Fibroblast of the aortic adventitia (primary cell): ENCODE measurements at places on chromosomes 12 and 14. TPM values are rescaled to one million over a fixed set of nuclear protein-coding genes. Genes with fewer than 3 reads are reported as not detected.

Gene TAS2R30
- 6.9 and 16.4 TPM in 2 replicates for total RNA-seq

Gene KRT86
- not detected in 2 replicates for total RNA-seq

Gene FGF23
- total RNA-seq, result not detected in 2 replicates

Gene MIPOL1
- 12.5 and 32.1 TPM in 2 replicates for total RNA-seq

Gene RAPGEF3
- total RNA-seq, result 5.2 and 16.6 TPM in 2 replicates

Gene FAM186B
- 0.45 and 2.7 TPM in 2 replicates for total RNA-seq

Gene NTN4
- 8.7 and 71.8 TPM in 2 replicates for total RNA-seq

Gene TIGAR
- total RNA-seq, result 11.5 and 20.4 TPM in 2 replicates

Gene CACNA2D4
- total RNA-seq, result 0.08 and 0.27 TPM in 2 replicates

Gene STXBP6
- total RNA-seq, result 0.27 and 2.7 TPM in 2 replicates

Gene RAD9B
- total RNA-seq, result 2.3 and 5.5 TPM in 2 replicates

Gene CELA1
- total RNA-seq, result 0.25 TPM in 1 of 2 replicates, not detected in the other

Gene CABP1
- 0.54 TPM in 1 of 2 replicates, not detected in the other for total RNA-seq

Gene RD3L
- total RNA-seq, result not detected in 2 replicates

Gene PLA2G1B
- total RNA-seq, result not detected in 2 replicates

Gene PRKD1
- total RNA-seq, result 11.4 and 11.5 TPM in 2 replicates

Gene PLEKHG7
- total RNA-seq, result not detected in 2 replicates

Gene PLBD1
- total RNA-seq, result 2.4 and 3.4 TPM in 2 replicates

Gene RNF212B
- not detected in 2 replicates for total RNA-seq

Gene DPPA3
- not detected in 2 replicates for total RNA-seq

Gene GPRC5D
- not detected in 2 replicates for total RNA-seq

Gene ATP2B1
- 56.8 and 158 TPM in 2 replicates for total RNA-seq

Gene GLIPR1L2
- total RNA-seq, result 0.72 and 1.1 TPM in 2 replicates

Gene PTPN11
- total RNA-seq, result 112 and 133 TPM in 2 replicates

Gene SOX5
- 5.4 and 12.8 TPM in 2 replicates for total RNA-seq

Gene ETFBKMT
- 4.9 and 6.2 TPM in 2 replicates for total RNA-seq

Gene PRKCH
- total RNA-seq, result 4.2 and 17.0 TPM in 2 replicates

Gene PLXNC1
- 4.3 and 6.1 TPM in 2 replicates for total RNA-seq

Gene PRR4
- total RNA-seq, result 3.4 and 7.1 TPM in 2 replicates

Gene C3AR1
- total RNA-seq, result 0.18 TPM in 1 of 2 replicates, not detected in the other

Gene DENND5B
- total RNA-seq, result 6.8 and 19.2 TPM in 2 replicates

Gene NR1H4
- not detected in 2 replicates for total RNA-seq

Gene CD27
- total RNA-seq, result 0.18 TPM in 1 of 2 replicates, not detected in the other

Gene NPAS3
- 0.36 and 0.65 TPM in 2 replicates for total RNA-seq

Gene GPX2
- not detected in 2 replicates for total RNA-seq

Gene SYT1
- total RNA-seq, result 5.6 and 43.3 TPM in 2 replicates

Gene OR6C74
- total RNA-seq, result not detected in 2 replicates

Gene RNU4-1
- under 0.01 TPM in 2 replicates for total RNA-seq

Gene TSHR
- not detected in 2 replicates for total RNA-seq

Gene EFS
- 4.6 and 10.8 TPM in 2 replicates for total RNA-seq

Gene TAS2R9
- total RNA-seq, result 0.09 TPM in 1 of 2 replicates, not detected in the other

Gene TAC3
- not detected in 2 replicates for total RNA-seq

Gene MANSC4
- total RNA-seq, result not detected in 2 replicates

Gene INSM2
- total RNA-seq, result not detected in 2 replicates
